ENCODE measurements at places on chromosomes 7 and 10. TPM values are rescaled to one million over a fixed set of nuclear protein-coding genes. Genes with fewer than 3 reads are reported as not detected.

SPOCK2 gene
- 0.17 TPM for total RNA-seq

NXPH1 gene
- not detected for total RNA-seq

MICALL2 gene
- total RNA-seq, result 12.3 TPM

FGF8 gene
- total RNA-seq, result 14.8 TPM

TIMM23B gene
- 16.1 TPM for total RNA-seq

INTS15 gene
- 24.5 TPM for total RNA-seq

DNA sequence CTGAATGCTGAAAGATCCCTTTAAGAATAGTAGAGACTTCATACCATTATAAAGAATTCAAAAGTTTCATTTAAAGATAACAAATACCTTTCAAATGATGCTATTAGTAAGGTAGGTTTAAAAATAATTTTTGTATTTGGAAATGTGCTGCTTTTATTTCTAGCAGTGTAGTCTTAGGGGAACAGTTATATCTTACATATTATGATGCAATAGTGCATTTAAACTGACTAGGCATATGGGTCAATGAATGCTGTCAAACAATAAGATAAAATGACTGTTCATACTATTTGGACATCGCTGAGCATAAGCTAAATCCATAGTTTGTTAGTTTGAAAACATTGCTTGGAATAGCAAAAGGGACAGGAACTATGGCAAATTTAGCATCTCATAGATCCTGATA, 354.8 kb upstream of the SEMA3A start:
- DNase-seq, result no peak

- no peak for DNase-seq
Measured at GRCh38 chr10:113609704-113610108, 54.1 kb downstream of the NRAP start.

DNA sequence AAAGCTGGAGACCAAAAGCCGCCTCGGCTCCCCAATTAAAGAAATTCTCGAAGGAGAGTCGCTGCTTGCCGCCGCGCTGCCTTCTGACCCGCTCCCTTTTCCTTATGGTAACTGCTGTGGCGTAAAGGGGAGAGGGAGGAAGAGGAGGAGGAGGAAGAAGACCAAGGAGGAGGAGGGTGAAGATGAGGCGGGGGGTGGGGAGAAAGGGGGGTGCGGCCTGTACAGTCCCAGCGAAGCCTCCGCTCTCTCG, 388 bp downstream of the CNOT4 start:
- DNase-seq, result no peak

- no peak for DNase-seq
Measured at GRCh38 chr10:117462816-117463544, 79.6 kb upstream of the EMX2 start.

- DNase-seq, result no peak
Measured at GRCh38 chr10:47364911-47365310, 16.7 kb downstream of the RBP3 start.

DNA sequence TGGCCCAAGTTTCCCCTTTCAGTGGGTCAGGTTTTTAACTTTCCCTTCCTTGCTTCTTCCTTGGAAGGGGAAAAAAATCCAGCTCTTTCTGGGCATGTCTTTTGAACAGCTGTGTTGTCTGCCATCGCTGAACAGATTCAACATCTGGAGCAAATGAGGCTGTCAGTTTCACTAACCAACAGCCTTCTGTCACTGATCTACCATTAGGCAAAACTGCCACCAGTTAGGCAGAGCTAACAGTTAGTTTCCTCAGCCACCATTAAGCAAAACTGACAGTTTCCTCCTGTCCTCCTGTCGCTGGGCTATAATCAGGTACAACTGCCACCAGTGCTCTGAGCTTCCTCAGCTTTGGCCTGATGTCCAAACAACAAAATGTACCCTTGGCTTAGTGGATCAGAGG, 81.9 kb downstream of the NPTX2 start:
- DNase-seq, result no peak

DNA sequence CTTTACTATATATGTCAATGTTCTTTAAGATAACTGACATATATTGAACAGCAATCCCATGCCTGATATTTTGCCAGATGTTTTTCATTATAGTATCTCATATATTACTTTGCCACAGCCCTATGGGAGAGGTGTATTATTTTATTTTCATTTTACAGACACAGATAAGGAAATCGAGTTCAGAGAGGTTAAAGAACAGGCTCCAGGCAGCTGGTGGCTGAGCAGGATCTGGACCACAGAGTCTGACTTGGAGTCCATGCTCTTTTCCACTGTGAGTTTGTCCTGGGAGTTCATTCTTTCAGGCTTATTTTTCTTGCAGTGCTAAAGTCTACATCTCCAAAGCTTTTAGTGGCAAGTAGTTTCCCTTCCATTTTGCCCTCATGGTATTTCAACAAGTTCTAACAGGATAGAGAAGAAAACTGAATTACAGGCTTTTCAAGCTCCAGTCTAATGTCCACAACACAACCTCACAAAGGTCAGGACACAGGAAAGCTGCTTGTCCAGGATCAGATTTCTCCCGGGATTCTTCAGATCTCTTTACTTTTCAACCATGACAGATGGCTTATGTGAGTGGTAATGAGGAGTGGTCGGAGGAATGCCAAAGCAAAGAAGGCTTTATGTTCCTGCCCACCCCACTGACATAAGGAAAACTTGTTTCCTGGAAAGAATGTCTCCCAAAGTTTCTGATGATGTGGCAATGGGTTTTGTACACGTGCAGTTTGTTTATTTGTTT, 13.1 kb upstream of the SLC35B4 start:
- DNase-seq, result no peak

DNA sequence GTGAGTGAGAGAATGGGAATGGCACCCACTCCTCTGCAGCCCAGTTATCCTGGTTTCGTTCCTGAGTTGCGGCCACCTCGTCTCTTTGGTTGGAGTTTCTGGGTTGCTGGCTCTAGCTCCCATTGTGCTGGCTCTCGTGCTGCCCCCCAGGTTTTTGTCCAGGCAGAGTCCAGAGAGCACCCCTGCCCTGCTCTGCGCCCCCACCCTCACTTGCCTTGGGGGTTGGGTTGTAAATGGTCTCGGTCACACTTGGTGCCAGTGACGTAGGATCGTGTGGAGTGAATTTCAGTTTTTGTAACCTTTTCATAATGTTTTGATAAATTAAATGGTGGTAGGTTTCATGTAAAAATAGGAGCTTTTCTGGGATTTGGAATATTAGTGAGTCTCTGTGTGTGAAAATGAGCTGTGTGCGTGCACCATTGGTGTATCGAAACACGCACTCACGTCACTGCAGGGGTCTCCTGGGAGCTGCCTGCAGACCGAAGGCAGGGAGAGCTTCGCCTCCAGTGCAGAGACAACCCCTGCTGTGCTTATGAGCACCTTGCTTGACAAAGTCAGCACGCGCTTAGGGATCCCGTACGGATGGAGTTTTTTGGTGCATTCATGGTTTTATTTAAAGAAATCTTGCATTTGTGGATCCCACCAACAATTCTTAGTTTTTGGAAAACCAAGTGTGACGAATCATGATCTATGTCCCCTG, 32.9 kb downstream of the PFKP start:
- DNase-seq, result no peak

- no peak for DNase-seq
Measured at GRCh38 chr10:68934994-68935393, 21.0 kb upstream of the DDX21 start.

GRCh38 chr7:89837515-89837914, 316.8 kb upstream of the STEAP1 start:
- DNase-seq, result peak; percentile 97

DNA sequence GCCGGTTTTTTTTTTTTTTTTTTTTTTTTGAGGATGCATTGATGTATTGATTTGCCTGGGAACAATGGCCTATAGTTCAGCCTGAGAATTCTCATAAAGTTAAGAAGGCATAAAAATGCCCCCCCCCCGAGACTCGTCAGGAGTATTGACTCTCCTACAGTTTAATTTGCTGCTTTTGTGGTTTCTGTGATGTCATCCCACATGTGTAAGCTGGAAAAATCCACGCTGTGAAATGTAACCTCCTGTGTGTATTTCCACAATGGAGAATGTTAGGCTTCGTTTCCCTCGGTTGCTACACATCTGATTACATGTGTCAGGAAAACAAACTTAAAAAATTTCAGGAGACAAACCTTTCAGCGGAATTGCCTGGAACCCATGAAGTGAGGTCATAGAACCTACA, 117.9 kb downstream of the FANK1 start:
- no peak for DNase-seq

DNA sequence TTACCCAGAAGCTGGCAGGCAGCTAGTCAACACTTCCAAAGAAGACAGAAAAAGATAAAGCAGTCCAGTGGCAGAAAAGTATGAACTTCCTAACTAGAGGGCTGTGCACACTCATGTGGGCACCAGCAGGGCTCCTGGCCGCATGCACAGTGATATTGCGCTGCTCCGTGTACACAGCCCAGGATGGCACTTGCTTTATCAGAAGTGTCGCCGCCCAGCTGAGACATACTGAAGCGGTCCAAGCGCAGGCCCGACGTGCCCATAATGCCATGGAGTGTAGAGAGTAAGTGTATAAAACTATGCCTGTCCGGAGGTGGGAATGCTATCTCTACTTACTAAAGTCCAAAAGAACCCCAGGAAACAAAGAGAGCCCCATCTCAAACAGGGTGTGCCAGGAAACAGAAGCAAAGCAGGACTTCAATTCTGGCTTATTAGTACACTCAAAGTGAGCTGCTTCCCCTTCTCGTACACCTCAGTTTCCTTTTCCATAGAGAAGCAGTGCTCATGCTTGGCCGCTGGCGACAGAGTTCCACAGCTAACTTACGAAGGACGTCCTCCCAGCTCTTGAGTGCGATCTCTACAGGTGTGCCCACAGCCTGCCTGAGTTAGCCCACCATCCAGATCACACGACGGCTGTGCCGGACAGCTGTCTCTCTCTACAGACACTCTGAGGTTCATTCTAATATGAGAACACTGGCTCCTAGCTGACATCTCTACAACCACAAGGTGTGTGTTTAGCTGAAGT, 234.3 kb downstream of the COBL start:
- DNase-seq, result no peak

- no peak for DNase-seq
Measured at GRCh38 chr7:46233585-46234329, 312.7 kb upstream of the IGFBP3 start.

GRCh38 chr10:133022776-133023100, 65.0 kb upstream of the ADGRA1 start:
- DNase-seq, result peak; percentile 75

All from G401 (cell line).